ENCODE measurements at places on chromosomes 1 and 21.
A peak's percentile ranks its signal among the peaks of the same experiment; 100 is the strongest.

GRCh38 chr21:42461881-42462877 lies 33.8 kb downstream of the RSPH1 start:
- no peak for DNase-seq

- peak; percentile 38 for DNase-seq
Measured at GRCh38 chr1:224929335-224930237, at the start of gene DNAH14. Gene DNAH14 (plus strand): TSS chr1:224929675. CDS start chr1:224952703, 23,028 bp downstream.

DNA sequence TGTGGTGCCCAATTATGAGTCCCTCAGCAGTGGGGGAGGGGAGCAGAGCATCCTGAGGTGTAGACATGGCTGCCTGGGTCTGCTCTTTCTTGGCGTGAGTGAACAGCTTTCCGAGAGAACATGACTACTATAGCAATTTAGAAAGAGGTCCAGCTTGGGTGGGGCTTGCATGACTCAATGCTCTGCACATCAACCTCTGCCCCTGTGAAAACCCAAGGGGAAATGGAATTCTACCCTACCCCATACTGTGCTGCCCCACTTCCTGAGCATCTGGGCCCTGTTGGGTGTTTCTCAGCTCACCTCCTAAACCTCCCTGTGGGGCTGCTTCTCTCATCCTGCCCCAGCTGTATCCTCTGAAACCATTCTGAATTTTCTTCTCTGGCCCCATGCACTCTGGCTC lies 8.2 kb upstream of the AZIN2 start:
- DNase-seq: no peak

- no peak for DNase-seq
Measured at GRCh38 chr1:212777151-212777550, 14.4 kb downstream of the NSL1 start.

GRCh38 chr1:212827831-212828278 lies 19.6 kb downstream of the SPATA45 start:
- no peak for DNase-seq

GRCh38 chr21:14850394-14850793 lies 214.4 kb downstream of the NRIP1 start:
- DNase-seq: no peak

DNA sequence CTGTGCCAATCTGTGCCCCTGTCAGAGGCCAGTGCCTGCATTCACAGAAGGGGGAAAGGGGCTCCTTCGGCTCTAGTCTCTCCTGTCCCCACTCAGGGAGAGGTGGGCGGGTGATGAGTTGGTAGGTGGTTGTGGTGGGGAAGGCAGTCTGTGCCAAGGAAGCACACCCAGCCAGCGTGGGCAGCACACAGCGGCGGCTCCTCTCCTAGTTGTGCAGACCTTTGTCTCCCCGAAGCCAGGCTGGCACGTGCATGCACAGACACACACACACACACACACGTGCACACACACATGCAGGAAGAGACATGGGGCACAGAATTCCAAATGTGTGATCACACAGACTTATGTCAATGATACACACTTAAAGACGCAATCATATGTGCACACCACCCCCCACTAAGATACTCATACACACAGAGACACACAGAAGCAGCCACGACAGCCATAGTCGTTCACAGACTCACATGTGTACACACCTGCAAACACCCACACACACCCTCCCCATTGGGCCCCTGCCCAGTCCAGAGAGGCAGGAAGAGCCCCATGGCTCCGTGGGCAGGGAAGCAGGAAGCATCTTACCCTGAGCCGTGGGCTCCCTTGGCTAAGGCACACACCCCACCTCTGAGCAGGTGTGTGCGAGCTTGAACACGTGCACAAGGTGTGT lies 16.4 kb downstream of the RIMS3 start:
- DNase-seq: no peak

DNA sequence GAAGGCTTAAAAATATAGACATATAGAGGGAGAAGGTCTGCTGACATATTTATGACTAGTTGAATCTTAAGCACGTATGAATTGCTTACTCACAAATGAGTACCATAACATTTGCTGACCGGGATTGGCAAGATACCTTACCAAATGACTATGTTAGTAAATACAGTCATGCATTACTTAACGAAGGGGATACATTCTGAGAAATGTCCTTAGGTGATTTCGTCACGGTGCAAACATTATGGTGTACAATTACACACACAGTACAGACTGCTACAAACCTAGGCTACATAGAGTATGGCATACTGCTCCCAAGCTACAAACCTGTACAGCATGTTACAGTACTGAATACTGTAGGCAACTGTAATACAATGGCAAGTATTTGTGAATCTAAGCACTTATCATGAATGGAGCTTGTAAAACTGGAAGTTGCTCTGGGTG lies 19.4 kb upstream of the UBE2U start:
- DNase-seq: no peak

GRCh38 chr1:89578946-89579684 lies 53.8 kb upstream of the LRRC8C start:
- no peak for DNase-seq

DNA sequence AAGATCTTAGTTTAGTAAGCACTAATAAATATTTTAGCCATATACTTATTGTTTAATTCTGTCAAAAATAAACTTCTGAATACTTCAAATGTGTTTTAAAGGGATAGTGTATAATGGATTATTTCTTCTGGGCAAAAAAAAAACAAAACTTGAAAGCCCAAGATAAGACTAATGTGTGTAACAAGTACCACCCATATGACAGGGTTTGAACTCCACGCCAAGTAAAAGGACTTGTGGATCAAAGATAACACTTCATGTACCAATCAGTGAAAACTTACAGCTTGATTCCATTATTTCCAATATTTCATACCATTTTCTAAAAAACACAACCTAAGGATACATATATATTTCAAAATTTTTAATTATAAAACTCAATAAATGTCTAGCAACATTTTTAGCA lies 59.5 kb downstream of the DENND1B start:
- no peak for DNase-seq

- no peak for DNase-seq
Measured at GRCh38 chr1:2987773-2988172, 33.5 kb upstream of the ACTRT2 start.

DNA sequence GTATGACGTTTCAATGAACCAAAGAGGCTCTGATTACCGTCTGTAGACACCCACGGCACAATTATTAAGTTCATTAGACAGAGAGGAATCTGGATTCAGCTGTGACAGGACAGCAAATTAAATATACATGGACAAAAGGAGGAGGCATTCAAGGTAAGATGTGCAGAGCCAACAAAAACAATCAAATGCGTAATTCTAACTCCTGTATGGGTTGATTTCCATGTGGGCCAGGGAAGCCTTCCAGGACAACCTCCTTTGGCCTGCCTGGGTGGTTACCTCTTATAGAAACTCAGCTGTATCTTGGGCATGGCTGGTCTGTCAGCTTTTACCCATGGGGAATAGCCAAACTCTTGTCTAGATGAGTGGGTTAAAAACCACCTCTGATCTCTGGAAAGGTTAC lies 43.8 kb downstream of the CCN1 start:
- no peak for DNase-seq

- DNase-seq: no peak
Measured at GRCh38 chr21:34715985-34716596, 47.3 kb downstream of the CLIC6 start.

- DNase-seq: no peak
Measured at GRCh38 chr1:230611878-230612235, 30.4 kb upstream of the COG2 start.

GRCh38 chr1:17688217-17688810 lies 66.8 kb upstream of the ACTL8 start:
- no peak for DNase-seq

GRCh38 chr1:24420547-24420946 lies 4.9 kb downstream of the NIPAL3 start:
- no peak for DNase-seq

- DNase-seq: no peak
Measured at GRCh38 chr1:229252228-229252984, 18.5 kb upstream of the RAB4A start.

- no peak for DNase-seq
Measured at GRCh38 chr1:72283022-72283306, 625 bp upstream of the NEGR1 start.

GRCh38 chr1:1602304-1602967 lies 2.5 kb upstream of the FNDC10 start:
- no peak for DNase-seq

DNA sequence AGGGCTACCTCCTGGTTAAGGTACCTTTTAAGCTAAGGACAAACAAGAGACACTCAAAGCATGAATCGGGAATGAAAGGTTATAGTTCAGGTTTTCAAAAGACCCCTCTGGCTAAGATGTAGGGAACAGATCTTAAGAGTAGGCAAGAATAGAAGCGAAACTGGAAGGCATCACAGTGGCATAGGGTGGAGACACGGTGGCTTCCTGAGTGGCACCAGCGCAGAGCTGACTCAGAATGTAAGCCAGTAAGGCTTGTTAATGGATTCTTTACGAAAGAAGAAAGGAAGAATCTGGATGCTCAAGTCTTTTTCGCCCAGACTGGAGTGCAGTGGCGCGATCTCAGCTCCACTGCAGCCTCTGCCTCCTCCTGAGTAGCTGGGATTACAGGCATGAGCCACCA lies 21.2 kb downstream of the PADI6 start:
- no peak for DNase-seq

DNA sequence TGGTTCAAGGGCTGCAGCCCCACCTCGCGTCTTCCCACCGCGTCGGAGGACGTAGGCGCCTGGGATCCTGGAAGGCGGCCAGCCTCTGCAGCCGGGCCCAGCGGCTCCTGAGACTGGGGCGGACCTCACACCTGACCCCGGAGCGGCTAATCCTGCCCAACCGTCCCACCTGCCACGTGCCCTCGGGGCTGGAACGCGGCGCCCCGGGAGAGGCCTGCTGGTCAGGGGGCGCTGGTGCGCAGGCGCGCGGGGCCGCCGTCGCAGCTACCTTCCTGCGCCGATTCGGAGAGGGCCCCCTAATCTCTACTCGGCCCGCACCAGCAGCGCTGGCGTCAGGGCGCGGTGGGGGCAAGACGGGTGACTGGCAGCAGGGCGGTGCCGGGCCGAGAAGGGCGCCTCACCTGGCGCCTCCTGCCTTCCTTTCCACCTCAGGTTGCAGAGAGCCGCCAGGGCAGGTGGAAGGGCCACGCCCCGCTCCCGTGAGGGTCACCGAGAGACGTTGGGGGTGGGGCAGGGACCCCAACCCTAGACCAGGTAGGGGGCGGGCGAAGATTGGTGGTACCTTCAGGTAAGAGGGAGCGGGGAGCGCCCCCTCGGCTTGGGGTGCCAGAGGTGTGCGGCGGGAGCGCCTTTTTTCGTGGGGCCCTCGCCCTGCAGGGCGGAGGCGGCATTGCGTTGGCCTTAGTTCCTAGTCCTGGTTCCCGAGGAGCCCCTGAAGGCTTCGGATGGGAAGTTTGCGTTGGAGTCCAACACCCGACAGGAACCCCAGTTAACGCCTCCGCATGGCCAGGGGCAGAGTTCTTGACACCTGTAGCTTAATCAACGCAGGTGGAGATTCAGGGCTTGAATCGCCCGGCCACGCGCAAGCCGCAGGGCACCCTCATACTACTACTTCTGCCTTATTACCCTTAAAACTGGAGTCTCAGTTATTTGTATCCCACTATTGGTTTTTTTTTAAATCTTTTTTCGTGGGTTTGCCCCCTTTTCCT lies at the start of gene TDRD5:
Gene TDRD5 (plus strand): TSS at position 241 of the 989 bp plus-strand sequence. CDS start 784 bp downstream, outside the sequence.
- no peak for DNase-seq

DNA sequence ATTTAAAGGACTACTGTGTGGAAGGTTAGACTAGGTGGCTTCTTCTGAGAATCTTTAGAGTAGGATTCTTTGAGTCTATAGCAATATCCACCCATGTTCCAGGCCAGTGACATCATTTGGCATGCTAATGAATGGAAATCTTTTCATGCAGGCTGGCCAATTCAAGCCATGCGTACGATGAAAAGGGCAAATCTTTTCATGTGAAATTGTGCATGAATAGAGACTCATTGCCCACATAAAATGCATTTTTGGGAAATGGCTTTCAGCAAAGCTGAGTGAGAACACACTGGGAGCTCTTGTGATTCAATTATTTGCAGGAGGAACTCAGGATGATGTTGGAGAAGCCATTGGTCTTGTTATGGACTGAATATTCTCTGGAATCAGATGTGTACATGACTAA lies 324.9 kb upstream of the DAB1 start:
- DNase-seq: no peak

- DNase-seq: no peak
Measured at GRCh38 chr1:58841455-58841854, 57.6 kb upstream of the JUN start.

- DNase-seq: no peak
Measured at GRCh38 chr1:210239349-210240111, 6.9 kb downstream of the SERTAD4 start.

- no peak for DNase-seq
Measured at GRCh38 chr1:200128944-200129879, 101.7 kb downstream of the NR5A2 start.

GRCh38 chr1:241323514-241324195 lies 33.4 kb downstream of the RGS7 start:
- no peak for DNase-seq

- DNase-seq: no peak
Measured at GRCh38 chr1:189874715-189875435, 602.8 kb downstream of the BRINP3 start.

DNA sequence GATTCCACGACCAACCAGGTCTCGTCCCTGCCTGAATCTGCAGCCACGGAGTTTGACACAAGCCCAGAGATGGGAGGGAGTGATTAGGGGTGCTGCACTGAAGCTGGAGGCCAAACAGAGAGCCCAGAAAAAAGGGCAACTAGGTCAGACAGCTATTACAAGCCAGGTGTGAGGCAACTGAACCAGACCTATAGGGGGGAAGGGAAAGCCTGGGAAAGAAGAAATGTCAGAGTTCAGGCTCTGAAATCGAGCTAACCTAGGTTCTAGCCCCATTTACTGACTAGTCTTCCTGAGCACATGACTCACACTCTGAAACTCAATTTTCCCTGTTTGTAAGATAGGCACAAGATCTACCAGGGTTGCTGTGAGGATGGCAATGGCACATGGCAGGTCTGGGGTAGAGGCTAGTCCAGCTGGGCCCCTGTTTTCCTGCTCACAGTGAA lies 1.7 kb downstream of the DHCR24 start:
- no peak for DNase-seq

DNA sequence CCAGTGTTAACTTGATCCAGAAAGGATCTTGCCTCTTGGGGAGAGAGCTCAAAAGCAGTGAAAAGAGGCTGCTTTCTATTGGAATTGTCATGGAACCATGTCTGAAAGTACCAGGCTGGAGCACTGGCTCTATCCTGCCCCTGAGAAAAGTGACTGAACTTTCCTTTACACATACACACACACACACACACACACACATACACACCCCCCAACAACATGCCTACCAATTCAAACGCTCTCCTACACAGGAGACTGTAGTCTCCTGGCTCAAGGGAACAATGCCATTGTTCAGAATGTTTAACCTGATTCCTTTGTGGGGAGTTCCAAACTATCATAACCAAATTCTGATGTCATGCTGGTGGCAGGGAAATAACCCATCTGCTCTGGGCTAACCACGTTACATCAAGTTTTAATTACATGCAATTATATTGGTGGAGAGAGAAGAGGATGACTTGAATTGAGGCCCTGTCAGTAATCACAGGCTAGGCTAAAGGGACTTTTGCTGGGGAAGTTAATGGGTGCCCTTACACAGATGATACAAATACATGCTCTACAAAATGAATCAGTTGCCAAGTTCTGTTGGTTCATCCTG lies 52.3 kb upstream of the DUSP10 start:
- DNase-seq: no peak
